ENCODE measurements at places on chromosomes 11 and 22.

DNA sequence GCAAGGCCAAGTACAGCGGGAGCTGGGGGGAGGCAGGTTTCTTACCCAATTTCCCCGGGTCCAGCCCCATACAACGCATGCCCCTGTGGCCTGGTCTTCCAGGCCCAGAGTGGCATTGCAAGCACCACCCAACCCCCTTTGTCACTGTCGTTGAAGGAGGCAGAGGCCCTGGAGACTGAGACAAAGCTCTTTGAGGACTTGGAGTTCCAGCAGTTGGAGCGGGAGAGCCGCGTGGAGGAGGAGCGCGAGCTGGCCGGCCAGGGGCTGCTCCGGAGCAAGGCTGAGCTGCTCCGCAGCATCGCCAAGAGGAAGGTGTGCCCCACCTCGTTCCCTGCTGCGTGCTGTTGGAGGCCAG lies 27.8 kb downstream of the PHLDB1 start:
- no peak for DNase-seq

DNA sequence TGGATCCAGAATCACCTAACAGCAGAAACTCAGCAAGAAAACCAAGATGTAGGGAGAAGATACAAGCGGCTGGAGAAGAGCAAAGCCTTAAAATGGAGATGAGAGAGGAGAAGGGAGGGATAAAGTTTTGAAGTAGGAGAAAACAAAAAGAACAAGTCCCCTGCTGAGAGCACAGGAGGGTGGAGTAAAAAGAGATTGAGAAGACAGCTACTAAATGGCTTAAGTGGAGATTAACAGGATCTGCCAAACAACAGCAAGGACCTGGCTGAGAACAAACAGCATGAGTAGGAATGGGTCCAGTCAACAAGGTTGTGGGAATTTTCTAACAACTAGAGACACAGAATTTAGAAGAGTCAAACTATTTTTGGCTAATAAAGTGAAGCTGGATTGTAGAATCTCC lies 18.1 kb downstream of the BTG4 start:
- no peak for DNase-seq

DNA sequence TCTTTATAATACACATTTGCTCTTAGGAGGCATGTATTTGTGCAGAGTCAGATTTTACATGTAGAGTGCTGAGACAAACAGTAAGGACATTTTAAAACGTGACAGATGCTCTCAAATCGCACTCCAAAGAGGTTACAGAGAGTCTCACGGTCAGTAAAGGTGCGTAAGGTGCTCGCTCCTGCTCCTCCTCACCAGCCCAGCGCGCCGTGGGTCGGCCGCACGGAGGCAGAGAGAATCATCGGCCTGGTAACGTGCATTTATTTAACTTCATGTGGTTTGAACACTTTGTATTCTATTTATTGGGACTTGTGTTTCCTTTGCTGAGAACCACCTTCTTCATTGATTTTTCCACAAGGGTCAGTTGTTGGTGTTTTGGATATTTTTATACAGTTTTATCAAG lies 900.1 kb downstream of the BRD1 start:
- no peak for DNase-seq

- no peak for DNase-seq
Measured at GRCh38 chr11:129865701-129866100, 29.7 kb downstream of the NFRKB start.

DNA sequence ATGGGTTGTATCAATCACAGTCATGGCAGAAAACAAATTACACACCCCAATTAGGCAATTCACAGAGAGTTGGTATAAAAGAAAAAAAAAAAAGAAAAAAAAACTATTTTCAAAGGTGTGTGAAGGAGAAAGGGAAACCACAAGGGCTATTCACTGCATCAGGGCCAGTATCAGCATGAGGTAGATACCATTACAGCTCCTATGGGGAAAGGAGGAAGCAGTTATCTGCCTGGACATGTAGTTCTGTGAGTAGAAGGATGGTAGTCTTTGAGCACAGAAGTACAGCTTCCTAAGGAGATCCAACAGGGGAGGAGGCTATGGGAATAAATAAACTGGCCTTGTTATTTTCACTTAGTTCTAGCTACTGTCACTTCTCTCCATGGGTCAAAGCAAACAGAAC lies 746.1 kb downstream of the LUZP2 start:
- DNase-seq, result no peak

GRCh38 chr11:123903932-123904331 lies 2.0 kb downstream of the OR8D4 start:
- no peak for DNase-seq

GRCh38 chr11:10122326-10123197 lies 171.5 kb downstream of the SBF2 start:
- no peak for DNase-seq

DNA sequence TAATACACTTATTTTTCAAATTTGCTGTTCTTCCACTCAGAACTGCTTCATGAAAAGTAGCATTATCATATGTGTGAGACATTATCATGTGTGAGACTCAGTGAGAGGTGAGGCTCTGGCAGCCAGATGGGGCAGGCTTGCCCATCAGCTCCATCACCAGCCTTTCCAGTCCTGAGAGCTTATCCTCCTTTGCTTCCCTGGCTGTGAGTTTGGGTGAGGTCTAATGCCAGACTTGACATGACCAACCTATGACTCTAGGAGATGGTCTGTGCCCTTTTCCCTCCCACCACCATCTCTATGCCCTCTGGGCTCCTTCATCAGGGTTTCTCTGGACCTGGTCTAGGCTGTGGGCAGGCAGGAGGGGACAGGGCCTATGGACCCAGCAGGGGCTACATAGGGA lies 145.0 kb downstream of the KIRREL3 start:
- no peak for DNase-seq

GRCh38 chr11:121412711-121413415 lies 39.3 kb upstream of the SORL1 start:
- DNase-seq, result no peak
